NCI-H1930 (cell line): ENCODE measurements at places on chromosomes 5 and 9.

DNA sequence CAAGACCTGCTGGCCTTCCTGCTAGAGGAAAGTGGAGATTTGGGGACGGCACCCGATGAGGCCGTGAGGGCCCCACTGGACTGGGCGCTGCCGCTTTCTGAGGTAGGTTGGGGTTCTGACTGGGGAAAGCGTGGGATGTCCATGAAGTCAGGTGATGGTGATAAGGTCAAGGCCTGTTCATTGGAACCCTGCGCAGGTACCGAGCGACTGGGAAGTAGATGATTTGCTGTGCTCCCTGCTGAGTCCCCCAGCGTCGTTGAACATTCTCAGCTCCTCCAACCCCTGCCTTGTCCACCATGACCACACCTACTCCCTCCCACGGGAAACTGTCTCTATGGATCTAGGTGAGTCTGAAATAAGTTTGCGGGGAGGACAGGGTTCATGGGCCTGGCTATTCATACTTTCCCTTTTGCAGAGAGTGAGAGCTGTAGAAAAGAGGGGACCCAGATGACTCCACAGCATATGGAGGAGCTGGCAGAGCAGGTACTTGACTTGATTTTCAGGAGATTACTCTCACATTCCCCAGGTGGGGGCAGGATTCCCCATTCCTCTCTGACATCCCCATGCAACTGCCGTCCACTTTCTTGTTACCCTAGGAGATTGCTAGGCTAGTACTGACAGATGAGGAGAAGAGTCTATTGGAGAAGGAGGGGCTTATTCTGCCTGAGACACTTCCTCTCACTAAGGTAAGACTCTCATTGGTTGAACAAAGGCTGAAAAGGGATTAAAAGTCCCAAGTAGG lies 505 bp downstream of the CREB3 start:
- DNase-seq, result peak; percentile 4

DNA sequence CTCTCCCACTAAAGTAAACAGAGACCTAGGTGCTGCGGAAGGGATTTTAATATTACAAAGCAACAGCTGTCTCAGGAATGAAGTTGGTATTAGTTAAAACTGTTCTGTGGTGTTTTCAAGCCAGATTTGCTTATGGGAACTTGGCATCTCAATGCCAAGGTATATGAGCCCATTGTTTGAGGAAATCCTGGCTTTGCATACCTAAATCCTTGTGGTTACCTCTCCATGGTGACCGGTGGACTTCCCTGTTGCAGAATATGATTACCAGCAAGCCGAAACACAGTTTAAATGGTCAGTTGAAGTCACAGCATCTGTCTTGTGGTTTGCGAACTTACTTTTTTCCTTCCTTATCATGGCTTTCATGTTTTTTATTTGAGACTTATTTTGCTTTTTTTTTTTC lies 62.3 kb upstream of the TXNDC8 start:
- no peak for DNase-seq

- DNase-seq, result no peak
Measured at GRCh38 chr5:167903243-167903642, 388.2 kb upstream of the WWC1 start.

DNA sequence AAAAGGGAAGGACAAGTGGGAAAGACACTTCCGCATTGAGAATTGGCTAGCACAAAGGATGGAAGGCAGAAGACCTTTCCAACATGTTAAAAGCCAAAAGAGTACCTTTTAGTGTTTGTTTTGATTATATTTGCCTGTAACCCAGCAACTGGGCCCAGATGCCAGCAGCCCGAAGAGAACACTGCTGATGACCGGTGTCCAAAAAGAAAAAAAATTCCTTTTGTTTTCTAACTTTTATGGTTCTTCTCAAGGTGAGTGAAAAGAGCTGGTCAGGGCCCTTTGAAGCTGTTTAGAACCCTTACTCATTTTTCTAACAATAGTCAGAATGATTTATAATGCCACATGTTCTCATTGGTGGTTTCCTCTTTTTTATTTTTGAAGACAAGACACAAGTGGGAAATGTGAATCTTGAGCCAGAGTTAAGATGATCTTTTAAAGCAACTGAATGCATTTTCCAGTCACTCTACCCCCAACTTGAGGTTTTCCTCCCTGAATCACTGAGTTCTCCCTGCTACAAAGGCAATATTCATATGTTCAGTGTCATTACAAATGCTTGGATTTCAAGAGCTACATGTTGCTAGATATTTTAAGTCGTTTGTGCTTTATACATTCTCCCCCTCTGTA lies 32.3 kb upstream of the ZNF462 start:
- no peak for DNase-seq

DNA sequence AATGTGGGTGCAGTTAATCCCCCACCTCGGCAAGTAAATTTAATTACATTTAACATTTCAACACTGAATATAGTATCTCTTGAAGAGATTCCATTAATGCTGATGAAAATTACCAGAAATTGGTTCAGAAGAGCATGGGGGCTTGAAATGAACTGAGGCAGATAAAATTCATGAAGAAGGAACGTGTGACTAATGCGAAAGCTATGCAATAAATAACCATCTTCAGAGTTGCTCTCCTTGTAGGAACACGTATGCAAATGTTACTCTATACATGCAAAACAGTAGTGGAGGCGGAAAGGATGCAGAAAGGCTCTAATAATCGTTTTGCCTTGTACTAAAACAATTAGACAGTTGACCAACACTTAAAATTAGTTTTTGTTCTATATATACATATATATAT lies 320.2 kb downstream of the CTNND2 start:
- DNase-seq, result no peak
